Right lobe of liver (tissue), 6 donors: ENCODE measurements at places on chromosomes 2 and 18.

DNA sequence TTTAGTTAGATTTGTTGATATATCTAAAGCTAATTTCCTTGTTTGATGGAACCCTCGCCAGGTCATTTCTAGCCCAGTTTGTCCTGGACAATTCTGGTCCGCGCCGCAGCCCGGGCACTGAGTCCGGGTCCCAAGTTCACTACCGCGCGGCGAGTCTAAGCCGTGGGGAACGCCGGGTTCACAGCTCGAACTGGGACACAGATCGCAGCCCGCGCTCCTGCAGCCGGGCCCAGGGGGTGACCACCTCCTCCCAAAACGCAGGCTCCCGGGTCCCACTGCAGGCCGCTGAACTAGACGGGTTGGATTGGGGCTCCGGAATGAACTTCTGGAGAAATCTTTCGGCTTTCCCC lies 681 bp downstream of the ACADL start:
- peak; percentile 88 for DNase-seq

GRCh38 chr2:71793926-71794325 lies 340.6 kb downstream of the DYSF start:
- no peak for DNase-seq

DNA sequence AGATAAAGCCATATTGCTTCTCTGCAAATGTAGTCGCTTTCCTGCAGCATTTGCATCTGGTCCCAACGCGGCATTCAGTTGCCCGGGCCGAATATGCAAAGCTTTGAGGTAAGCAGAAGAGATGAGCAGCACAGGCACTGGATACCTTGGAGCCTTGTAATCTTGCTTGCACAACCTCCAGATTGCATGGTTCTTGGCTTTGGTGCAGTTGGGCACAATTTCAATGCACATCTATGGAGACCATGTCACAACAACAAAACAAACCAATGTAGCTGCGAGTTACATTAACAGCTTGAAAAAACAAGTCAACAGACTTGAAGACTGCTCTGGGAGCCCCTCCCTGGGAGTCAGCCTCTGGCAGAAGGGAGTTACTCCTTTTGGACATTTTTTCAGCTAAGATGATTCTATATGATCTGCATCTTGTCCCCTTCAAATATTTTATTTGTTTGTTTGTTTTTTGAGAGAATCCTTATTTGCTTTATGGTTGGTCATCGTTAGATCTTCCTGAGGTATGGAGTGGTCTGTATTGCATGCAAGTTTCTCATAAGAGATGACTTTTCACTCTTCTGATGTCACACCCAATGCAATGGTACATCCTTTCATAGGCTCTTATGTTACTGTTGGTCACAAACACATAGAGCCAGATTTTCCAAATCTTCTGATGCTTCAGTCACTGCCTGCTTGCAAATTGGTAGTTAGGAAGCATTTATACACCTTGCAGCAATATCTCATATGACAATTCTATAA lies 113.5 kb downstream of the EFEMP1 start:
- DNase-seq = peak; percentile 57

DNA sequence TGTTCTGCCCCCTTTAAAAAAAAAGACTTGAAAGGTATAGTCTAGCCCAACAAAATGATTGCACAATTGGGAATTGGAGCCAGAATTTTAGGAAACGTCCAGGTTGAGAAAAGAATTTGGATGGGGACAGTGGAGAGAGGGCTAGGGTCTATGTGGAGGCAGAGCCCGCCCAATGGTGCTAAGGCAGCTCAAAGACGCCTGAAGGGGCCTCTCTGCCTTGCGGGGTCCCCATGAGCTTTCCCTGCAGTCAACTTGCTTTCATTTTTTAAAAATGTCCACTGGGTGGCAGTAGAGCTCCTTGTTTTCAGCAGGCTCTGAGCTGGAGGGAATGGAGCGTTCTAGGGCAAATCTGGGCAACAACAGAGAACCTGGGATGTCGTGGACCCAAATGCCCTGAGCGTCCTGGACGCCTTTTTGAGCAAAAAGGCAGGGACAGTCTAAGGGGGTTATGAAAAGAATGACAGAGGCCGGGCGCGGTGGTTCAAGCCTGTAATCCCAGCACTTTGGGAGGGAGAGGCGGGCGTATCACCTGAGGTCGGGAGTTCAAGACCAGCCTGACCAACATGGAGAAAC lies 40.2 kb upstream of the ITM2C start:
- DNase-seq = peak; percentile 58

DNA sequence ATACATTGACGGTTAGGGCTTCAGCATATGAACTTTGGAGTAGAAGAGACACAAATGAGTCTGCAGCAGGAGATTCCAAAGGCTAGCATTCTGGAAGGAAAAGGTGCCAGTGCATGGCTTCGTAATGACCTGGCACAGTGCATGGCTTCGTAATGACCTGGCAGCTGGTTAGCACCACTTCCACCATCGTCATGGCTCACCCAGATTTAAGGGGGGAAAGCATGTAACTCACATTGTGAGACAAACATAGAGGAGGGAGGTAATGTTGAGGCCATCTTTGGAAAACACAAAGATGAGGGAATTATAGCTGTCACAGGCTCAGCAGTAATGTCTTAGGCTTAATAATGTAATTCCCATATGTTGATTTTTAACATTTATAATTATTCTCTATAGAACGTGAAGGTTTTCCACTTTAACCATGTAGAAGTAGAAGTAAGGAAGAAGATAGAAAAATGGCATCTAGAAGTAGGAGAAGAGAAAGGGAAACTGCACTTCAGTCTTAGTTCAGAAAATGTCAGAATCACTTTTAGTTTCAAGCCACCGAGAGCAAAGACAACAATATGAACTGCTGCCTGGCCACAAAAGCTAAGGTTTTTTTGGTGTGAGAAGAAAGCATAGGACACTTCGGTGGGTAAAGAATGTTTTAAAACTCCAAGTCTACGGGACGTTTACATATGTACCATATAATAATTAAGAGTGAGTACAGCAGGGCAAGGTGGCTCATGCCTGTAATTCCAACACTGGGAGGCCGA lies 6.8 kb upstream of the STK25 start:
- no peak for DNase-seq

GRCh38 chr2:159030674-159031380 lies 62.4 kb downstream of the TANC1 start:
- DNase-seq = no peak

GRCh38 chr18:48676346-48676745 lies 137.5 kb downstream of the CTIF start:
- DNase-seq = no peak

DNA sequence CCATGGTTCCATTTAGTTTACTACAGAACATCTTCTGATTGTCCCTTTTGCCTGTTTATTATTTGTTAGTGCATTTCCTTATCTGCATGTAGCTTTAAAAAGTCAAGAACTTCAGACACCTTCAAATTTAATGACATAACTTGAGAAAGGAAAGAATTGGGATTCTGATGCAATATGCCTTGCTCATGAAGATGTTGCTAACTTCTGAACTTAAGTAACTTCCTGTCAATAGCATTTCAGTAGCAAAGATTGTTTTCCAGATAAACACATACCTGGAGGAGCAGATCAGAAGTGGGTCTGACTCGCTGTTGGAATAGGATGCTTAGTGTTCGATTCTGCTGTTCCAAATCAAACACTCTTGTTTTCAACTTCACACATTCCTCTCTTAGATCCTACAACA lies 190.2 kb upstream of the LYPD1 start:
- DNase-seq = no peak

GRCh38 chr2:15145919-15146318 lies 415.2 kb downstream of the NBAS start:
- DNase-seq = no peak

- DNase-seq = no peak
These were observed 78.9 kb upstream of the ZSWIM2 start for GRCh38 chr2:186927867-186928191.

DNA sequence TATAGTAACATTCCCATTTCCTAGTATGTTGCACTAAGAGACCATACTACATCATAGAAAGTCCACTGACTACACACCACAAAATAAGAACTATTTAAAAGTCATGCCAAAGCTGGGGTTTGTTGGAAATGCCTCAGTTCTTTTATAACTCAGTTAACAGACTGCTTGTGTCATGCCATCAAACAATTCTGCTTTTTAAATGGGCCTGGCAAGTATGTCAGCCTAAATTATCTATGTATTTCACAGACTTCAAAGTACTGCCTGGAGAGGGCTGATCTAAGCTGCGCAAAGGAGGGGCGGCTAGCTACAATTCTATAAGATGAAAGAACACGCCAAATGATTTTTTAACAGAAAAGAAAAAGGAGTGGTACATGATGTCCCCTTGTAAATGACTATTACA lies 49.6 kb downstream of the FARSB start:
- no peak for DNase-seq

DNA sequence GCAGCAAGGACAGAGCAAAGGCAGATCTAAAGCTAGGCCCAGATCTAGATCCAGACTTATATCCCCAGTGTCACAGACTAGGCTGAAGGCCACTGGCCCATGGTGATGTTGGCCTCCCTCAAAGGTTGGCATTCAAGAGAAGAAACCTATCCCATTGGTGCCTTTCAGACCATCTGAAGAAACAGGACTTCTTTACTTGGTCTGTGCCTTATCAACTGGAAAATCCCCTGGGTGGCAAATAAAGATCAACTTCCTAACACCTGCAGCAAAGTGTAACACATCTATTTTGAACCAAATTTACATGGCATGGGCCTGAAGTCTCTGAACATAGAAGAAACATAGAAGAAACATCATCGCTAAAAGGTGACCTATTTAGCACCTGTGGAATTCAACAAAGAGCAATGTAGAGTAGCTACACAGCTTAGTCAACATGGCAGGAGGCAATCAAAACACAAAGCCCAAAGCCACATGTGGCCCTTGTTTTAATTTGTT lies 35.8 kb downstream of the METTL4 start:
- no peak for DNase-seq

DNA sequence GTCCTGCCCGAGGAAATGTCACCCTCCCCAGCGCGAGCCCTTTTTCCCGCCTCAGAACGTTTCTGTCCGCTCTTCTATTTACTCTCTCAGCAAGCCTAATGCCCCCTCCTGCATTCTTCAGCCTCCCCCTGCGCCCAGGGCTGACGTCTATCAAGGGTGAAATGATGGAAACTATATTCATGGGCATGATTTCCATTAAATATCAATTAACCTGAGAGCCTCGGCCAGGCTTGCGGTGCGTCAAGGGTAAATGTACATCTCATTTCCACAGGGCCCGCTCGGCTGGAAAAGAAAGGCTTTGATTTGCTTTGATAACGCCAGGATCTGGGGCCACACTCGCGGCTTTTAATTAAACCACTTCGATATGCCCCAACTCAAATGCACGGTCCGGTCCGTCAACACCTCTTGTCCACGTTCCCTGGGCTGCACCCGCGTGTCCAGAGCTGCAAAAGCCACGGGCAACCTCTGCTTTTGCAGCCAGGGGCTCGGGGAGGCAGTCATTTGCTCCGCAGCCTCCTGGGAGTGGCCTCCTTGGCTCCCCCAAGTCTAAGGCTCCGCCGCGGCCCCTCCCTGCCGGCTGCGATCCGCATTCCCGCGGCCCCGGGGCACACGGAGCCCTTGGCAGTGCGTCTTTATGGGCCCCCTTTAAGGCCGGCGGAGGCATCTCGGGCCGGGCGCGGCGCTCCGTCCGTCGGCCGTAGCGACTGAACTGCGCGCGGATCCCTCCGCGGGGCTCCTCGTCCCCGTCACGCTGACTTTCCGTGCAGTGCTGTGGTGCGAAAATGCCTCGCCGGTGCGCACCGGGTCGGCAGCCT lies at the start of gene HOXD8:
HOXD8 (plus strand) TSS at position 724 of the 815 bp plus-strand sequence. CDS start 662 bp downstream, outside the sequence.
- no peak for DNase-seq

DNA sequence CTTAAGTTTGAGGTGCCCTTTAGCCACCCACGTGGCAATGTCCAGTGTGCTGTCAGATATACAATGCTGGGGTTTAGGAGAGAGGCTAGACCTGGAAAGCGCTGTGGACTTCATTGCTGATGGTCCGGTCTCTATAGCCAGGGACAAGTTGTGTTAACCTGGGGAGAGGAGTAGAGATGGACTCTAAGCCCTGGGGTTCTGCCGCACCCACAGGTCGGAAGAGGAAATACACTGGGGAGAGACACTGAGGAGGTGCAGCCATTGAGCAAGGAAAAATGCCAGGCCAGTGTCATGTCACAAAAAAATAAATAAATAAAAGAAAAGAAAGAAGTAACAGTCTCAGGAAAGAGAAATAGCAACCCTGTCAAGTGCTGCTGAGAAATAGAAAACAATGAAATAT lies 106.9 kb upstream of the CBLN2 start:
- DNase-seq = no peak

GRCh38 chr2:210557721-210558120 lies 1.3 kb downstream of the CPS1 start:
- DNase-seq = no peak

- no peak for DNase-seq
These were observed 823.6 kb downstream of the GALR1 start for GRCh38 chr18:78073275-78073674.
